ENCODE measurements at places on chromosomes 1 and 21.
A peak's percentile ranks its signal among the peaks of the same experiment; 100 is the strongest.

DNA sequence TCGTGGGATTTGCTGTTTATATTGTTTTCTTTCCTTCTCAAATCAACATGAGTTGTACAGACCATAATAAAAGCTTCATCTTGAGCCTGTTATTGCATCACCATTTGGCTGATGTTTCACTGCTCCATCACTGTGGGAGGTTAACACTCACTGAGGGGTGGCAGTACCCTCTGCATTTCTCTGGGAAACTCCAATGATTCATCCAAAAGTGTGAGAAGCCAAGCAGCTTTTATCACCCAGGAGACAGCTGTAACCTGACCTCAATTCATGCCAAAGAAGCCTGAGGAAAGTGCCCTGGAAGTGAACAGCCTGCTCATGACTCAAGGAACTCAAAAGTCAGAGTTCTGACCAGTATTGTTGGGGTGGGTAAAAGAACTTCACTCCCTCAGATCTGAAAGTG lies 84.1 kb downstream of the GPR88 start:
- peak; percentile 66 for DNase-seq

GRCh38 chr1:24185076-24185475 lies 2.0 kb downstream of the IFNLR1 start:
- no peak for DNase-seq

DNA sequence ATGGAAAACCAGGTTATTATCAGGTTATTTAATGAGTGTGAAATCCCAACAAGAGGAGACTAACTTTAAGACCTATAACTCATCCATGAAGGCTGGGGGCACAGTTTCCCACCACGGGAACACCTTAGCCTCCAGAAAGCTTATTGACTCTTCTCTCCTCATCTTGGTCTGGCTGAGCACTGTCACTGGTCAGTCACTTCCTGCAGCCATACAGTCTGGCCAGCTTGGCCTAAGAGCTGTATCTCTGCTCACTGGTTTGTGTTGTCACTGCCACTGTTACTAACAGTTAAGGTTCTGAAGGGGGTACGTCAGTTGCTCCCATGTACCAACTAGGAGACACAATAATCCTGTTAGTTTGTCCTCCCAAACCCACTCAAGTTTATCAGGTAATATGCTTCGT lies 16.7 kb upstream of the DDAH1 start:
- DNase-seq = no peak

- no peak for DNase-seq
Observed at GRCh38 chr1:42830631-42831030, 13.4 kb upstream of the SVBP start.

DNA sequence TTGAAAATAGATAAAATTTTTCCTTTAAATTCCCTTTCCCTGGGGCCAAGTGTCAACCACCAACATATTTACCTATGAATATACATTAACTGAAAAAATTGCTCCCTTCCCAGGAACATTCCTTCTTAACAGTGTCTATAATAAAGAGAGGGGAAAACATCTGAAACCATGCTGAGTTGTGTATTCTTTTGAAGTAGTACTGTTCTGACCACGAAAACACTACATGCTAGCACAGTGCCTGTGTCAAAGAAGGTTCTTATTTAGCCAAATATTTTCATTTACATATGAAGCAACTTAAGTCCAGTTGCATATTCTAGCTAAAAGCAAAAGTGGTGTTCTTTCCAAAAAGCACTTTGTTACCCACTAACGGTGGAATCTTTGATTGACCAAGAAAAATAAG lies 311.2 kb downstream of the VAV3 start:
- DNase-seq = no peak

GRCh38 chr1:70220517-70221237 lies 503 bp upstream of the SRSF11 start:
- DNase-seq = no peak

GRCh38 chr1:219746141-219746540 lies 133.2 kb upstream of the ZC3H11B start:
- DNase-seq = no peak

DNA sequence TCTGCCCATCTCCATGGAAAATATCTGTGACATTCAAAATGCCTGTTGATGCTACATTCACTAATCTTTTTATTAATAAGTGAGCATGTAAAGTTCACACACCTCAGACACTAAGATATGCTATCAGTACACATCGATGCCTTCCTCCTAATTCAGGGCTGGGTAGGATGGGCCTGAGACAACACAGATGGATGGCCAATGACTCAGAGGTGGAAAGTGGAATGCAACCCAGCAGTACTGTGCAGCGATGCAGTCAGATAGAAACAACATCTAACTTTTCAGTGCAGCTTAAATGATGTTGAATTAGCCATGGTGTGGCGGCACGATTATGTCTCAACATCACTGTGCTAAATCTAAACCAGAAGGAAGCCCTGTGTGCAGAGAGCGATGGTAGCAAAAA lies 161.6 kb upstream of the KCNJ15 start:
- DNase-seq = no peak

DNA sequence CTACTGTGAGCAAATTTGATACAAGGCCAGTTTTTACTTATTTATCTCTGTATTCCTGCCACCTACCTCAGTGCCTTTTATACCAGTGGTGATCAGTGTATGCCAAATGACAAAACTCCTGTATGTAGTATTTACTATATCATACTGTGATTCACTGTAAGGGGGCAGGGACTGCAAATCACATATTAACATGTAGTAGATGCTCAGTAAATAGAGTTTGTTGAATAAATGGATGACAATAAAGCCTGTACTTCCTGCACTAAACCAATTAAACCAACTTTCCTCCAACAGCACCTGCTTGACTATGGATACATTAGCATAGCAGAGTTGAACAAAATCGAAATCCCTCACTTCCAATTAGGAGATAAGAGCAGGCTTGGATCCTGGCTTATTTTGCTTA lies 73.3 kb upstream of the C1orf87 start:
- DNase-seq = no peak

- no peak for DNase-seq
Observed at GRCh38 chr1:112034277-112034676, 44.8 kb upstream of the KCND3 start.

DNA sequence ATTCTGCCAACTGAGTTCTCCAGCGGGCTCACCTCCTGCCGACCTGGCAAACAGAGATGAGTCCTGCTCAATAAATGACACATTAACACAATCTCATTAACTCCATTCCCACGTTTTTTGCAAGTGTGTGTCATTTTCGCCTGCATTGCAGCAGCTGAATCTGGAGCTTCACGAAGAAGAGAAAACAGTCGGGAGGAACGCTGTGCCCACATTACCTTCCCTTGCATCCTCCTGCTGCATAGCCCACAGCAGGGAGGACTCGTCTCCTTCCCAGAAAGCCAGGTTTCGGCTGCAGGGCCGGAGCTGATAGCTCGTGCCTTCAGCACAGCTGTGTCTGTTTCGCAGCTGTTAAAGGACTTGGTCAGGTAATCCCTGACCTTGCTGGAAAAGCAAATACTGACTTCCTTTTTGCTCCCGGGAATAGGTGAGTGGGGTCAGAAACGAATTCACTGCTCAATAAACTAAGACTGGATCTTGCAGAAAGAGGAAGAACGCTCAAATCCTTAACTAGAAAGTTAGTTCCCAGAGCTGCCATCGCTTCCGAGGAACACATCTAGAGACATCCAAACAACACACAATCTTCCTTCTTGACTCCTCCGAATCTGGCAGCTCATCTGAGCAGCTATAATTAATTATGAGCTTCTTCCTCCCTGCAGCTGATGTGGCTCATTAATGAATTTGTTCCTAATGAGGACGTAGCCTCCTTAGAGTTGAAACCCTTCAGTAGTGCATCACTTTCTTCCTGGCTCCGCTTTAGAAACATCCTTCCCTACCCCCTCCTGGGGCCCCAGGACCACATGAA lies 33.0 kb downstream of the KANK4 start:
- no peak for DNase-seq

- peak; percentile 16 for DNase-seq
Observed at GRCh38 chr1:59552007-59552406, 255.1 kb downstream of the FGGY start.

- no peak for DNase-seq
Observed at GRCh38 chr1:24961961-24962861, 32.1 kb upstream of the RUNX3 start.

DNA sequence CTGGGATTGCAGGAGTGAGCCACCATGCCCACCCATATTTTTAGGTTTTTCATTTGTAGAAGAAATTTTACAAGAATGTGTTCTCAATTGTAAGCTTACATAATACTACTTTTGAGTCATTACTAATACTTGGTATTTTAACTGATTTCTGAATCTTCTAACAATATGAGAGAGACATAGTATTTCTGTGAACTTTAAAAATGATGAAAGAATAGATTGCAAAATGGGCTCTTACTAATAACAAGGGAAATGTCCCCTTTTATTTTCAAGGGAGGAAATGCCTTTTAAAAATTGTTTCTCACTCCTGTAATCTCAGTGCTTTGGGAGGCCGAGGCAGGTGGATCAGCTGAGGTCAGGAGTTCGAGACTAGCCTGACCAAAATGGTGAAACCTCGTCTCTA lies 5.9 kb downstream of the AGO3 start:
- DNase-seq = peak; percentile 95

GRCh38 chr1:227459326-227459841 lies 104.0 kb upstream of the ZNF678 start:
- DNase-seq = no peak

- no peak for DNase-seq
Observed at GRCh38 chr1:64572222-64572900, 102.4 kb downstream of the CACHD1 start.

GRCh38 chr1:26697978-26698849 lies 2.4 kb downstream of the ARID1A start:
- peak; percentile 72 for DNase-seq

DNA sequence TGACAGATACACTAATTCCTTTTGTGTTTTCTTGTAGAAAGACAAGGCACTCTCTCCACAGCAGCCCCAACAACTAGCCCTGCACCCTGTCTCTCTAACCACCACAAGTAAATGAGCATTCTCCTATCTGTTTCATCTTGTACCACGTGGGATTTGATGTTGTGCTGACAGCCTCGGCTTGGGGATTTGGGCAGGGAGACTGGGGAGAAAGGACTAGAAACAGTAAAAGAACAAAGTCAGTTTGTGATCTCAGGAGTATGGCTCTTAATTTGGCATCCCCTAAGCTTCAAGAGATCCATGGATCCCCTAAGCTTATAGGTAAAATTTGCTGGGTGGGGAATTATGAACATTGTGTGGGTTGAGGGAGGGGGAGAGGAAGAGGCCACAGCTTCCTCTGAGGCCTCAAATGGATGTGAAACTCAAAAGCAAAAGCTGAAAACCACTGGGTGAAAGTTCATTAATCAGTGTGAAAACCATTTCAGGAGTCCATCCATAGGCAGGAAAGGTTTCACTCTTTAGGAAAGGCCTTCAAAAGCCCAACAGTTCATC lies 3.1 kb downstream of the C1orf162 start:
- peak; percentile 53 for DNase-seq

DNA sequence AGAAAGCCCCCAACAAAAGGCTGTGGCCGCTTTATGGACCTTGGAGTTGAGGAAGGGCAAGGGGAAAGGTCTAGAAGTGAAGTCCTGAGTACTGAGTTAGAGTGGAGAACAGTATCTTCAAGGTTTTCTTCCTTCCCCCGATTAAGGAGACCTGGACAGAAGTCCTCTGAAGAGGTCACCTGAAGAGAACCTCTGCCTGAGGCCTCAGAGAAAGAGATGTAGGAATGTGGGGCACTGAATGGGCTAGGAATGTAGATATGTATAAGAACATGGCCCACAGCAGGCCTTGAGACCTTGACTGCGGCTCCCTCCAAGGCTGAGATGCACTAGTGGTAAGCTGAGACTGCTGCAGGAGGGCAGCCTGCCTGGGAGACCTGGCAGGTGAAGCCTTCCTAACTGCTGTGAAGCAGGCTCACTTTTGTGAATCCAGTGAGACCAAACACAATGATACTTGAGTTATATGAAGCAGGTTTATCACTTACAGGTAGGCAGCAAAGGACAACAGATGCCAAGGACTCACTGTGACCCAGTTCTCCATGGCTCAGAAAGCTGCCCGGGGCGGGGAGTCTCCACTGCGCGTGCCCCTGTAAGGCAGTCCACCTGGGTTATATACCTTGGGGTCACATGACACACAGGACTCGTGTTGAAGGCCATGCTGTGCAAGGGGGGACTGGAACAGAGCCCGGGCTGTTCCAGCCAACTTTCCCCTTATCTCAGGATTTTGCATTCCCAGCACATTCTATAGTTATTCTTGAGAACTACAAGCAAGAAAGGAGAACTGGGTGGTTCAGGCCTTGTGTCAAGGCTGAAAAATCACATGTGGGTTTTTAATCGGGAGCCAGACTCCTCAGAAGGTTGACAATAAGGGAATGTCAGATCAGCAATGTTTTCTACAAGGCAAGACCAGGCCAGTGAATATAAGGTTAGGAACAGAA lies 78.8 kb upstream of the PPM1J start:
- no peak for DNase-seq

DNA sequence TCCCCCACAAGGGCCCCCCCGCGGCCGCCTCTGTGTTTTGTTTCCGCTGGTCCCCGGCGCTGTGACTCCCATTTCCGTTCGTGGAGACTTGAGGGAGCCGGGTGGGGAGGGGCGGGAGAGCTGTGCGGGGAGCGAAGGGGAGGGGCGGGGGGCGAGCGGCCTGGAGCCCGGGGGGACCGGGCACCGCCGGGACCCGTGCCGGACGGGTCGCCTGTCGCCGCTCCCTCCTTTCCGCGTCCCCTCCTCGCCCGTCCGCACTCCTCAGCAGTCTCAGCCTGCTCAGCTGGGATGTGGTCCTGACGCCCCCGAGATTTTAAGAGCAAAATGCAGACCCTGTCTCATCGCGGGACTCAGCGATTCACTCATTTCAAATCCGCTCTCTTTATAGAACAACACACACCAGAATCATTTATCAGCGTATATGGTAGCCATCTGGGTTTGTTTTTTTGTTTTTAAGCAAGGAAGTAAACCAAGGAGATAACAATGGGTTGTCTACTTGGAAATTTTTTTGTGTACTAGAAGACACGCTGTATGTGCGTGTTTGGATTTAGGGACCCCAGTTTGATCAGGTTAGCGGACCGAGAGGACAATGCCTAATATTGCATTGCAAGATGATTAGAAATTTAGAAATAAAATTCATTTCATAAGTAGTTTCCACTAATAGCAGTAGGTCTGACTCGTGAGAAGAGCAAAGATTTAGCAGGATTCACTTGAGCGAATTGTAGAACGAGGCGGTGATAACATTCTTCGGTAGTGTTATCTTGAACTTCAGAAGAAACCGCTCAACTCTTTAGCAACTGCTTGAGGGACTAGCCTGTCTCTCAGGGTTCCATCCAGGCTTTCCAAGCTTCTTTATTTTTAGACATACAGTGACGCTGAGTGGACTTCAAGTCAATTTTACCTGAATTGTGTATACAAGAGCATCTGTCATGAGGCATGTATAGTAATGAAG lies 1.1 kb downstream of the GABPA start:
- DNase-seq = peak; percentile 58

DNA sequence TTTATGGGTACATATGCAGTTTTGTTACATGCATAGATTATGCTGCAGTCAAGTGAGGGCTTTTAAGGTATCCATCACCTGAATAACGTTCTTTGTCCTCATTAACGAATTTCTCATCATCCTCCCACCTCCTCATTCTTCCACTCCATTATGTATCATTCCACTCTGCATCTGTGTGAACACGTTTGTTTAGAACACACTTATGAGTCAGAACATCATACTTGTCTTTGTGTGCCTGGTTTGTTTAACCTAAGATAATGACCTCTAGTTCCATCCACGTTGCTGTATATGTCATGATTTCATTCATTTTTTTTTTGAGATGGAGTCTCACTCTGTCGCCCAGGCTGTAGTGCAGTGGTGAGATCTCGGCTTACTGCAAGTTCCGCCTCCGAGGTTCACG lies 6.7 kb upstream of the MPC2 start:
- no peak for DNase-seq
